ENCODE measurements at places on chromosomes 12 and 14. TPM values are rescaled to one million over a fixed set of nuclear protein-coding genes. Genes with fewer than 3 reads are reported as not detected.
A peak's percentile ranks its signal among the peaks of the same experiment; 100 is the strongest.

Gene DAD1
- total RNA-seq, result 169 TPM

Gene ATF7
- total RNA-seq, result 28.6 TPM

DNA sequence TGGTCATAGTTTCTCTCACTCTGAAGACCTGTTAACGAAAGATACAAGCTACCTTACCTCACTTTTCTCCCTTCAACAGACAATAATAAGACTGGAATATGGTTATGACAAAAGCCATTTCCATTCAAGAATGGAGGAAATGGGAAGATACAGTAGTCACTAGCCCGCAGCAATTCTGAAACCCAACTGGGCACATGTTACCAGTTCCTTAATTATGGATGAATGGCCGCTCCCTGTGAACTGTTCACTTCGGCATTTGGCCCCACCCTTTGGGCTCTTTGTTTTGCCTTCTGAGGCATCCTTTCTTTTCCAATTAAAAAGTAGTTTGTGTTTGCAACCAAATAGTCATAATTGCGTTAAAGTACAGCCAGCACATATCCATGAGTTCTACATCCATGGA is 19.0 kb downstream of the TRHDE start:
- no peak for DNase-seq

Gene GLIPR1L2
- 0.30 TPM for total RNA-seq

Gene CLEC1B
- total RNA-seq, result not detected

Gene OAS2
- total RNA-seq, result 294 TPM

GRCh38 chr14:65369560-65369959 is 43.0 kb upstream of the FUT8 start:
- no peak for DNase-seq

DNA sequence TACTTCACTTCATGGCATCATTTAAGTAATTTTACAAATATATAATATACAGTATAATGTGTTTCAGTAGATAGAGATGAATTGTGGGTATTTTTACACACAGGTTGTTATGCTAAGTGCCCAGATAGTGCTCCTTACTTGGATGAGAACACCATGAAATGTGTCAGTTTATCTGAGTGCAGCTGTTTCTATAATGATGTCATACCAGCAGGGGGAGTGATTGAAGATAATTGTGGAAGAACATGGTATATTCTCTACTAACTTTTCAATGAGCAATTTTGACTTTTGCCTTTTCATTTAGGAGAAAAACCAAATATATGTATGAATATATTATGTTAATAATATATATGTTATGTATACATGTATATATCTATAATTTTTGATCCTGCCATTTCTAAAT is 221.6 kb downstream of the LRRK2 start:
- DNase-seq, result no peak

Gene CAPZA3
- total RNA-seq, result not detected

Gene ZNF26
- 20.2 TPM for total RNA-seq

- no peak for DNase-seq
These were observed 890.9 kb downstream of the VRK1 start for GRCh38 chr14:97687944-97688630.

DNA sequence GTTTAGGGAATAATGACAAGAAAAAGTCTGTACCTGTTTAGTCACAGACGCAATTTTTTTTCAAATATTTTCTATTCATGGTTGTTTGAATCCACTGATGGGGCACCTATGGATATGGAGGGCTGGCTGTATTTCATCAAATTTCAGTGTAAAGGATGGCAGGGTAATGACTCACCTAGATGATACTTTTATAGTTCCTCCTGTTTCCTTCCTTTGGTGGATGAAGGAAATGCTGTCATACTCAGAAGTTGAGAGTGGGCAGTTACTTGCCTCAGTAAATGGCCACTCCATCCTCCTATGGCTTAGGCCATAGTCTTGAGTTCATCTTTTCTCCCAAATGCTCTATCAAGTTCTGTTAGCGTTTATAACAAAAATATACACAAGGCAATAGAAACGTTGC is 18.9 kb upstream of the C12orf71 start:
- no peak for DNase-seq

Gene BDKRB1
- total RNA-seq, result not detected

Gene GYS2
- not detected for total RNA-seq

Gene TMTC2
- total RNA-seq, result 2.5 TPM

Gene TEX52
- total RNA-seq, result 0.29 TPM

DNA sequence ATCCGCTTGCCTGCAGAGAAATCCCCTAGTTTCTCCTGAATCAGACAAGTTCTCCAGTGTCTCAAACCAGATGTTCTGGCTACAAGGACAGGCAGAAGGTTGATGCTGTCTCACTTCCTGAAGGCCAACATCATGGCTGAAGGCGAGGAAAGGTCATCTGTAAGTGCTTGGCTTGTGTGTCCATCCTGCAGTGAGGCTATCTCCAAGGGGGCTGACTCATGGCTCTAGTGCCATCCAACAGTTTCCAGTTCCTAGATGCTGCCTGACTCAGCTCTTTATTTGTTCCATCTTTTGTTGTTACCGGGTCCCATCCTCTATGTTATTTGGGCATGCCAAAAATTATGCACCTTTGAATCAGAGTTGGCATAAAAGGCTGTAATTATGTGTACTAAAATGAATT is 232.1 kb upstream of the TBX3 start:
- no peak for DNase-seq

- DNase-seq, result no peak
These were observed 1.1 kb downstream of the ANKS1B start for GRCh38 chr12:99983456-99984258.

Gene SMARCC2
- total RNA-seq, result 140 TPM

DNA sequence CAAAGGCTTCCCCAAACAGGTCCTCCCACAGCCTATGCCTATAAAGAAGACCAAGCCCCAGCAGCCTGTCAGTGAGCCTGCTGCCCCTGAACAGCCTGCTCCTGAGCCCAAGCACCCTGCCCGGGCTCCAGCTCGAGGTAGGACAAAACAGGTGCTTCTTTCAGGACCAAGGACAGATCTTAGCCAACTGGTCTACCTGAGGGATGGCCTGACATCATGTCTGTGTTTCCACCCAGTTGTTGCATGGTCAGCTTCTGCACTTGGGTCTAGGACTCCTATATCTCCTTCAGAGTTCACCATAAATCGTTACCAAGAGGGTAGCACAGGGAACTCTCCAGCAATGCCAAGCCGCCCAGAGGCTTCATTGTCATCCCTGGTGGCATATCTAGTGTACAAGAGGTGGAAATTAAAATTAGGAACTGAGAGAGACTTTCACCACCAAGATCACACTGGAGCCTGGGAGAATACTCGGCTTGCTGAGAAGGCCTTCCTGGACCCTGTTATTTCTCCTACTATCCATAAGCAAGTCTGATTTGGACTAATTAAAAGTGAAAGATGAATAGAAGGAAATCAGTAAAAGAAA is 38.2 kb upstream of the OAS1 start:
- DNase-seq, result peak; percentile 10

Gene TAC3
- total RNA-seq, result 0.25 TPM

Gene CLEC6A
- not detected for total RNA-seq

DNA sequence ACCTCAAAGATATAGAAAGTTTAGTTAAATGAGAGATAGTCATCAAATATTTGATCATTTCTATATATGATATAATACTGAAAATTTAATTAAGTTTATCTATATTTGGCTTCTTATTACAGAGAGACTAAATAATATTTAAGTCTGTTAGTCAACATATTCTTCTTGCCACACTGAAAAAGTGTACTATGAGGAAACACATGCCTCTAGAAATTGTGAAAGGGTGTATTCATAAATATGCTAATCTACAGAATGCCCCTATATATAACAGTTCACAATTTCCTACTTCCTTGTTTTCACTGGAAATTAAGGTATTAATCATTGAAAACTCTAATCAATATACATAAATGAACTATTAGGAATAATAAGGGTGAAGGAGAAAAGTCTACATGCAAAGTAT is 31.4 kb upstream of the ETV6 start:
- no peak for DNase-seq

GRCh38 chr12:99259040-99259934 is 388.3 kb upstream of the GARIN6 start:
- DNase-seq, result no peak

GRCh38 chr12:125220404-125221273 is 155.4 kb downstream of the AACS start:
- no peak for DNase-seq

- DNase-seq, result no peak
These were observed 208.6 kb upstream of the CDKN3 start for GRCh38 chr14:54188064-54188666.

Gene OR4Q2
- total RNA-seq, result not detected

Gene SIX1
- total RNA-seq, result not detected

DNA sequence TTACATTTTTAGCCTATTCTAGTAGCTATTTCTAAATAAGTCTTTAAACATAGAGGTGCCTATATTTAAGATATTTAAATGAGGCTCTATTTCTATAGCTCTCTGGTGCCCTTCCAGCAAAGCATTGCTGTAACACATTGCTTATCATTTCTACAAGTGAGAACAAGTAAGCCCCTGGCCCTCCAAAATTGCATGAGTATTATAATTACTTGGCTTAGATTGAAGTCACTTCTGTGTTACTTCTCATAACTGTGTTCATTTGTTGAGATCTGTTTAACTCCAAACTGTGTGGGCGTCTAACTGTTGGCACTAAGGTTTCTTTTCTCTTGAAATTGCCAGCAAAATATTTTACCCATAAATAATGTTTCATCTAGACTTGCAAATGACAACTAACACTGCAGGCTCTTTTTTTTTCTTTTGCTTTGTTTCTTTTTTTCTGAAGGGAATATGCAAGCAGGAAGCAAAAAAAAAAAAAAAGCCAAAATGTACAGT is 66.5 kb downstream of the DAD1 start:
- no peak for DNase-seq

Gene JPH4
- total RNA-seq, result not detected

GRCh38 chr12:3700861-3701260 is 52.0 kb downstream of the CRACR2A start:
- DNase-seq, result no peak

Gene SCNN1A
- total RNA-seq, result 0.54 TPM

- no peak for DNase-seq
These were observed 7.8 kb downstream of the P2RX4 start for GRCh38 chr12:121217761-121218160.

Gene CD69
- 71.6 TPM for total RNA-seq

DNA sequence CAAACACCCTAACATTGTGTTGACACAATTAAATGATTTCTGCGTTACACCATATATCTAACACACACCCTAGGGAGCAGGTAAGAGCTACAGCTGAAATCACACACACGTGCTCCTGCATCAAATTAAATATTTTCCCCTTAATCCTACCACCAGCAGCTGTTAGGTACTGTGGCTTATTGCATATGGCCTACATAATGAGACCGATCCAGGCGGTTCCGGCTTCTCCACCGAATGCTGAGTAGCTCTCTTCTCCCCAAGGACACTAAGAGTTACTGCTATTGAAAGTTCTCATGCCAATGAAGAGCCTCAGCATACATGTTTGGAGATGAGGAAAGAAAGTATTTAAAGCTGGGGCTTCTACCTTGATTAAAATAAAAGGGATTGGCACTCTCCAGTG is 472.2 kb upstream of the STXBP6 start:
- DNase-seq, result no peak

- DNase-seq, result no peak
These were observed 74.4 kb upstream of the TRHDE start for GRCh38 chr12:72197790-72198189.

DNA sequence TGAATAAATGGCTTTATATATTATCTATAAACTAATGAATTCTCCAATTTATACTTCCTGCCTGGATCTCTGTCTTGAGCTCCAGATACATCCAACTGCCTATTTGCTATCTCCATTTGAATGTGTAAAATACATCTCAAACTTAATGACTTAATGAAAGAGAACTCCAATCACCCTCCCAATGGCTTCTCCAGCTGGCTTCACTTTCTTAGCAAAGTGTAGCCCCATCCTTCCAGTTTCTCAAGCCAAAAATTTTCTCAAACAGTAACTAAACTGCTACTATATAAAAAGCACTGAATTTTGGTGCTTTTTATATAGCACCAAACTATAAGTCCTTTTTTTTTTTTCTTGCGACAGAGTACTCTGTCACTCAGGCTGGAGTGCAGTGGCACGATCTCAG is 2.6 kb downstream of the CRY1 start:
- no peak for DNase-seq

Gene UNC79
- not detected for total RNA-seq

DNA sequence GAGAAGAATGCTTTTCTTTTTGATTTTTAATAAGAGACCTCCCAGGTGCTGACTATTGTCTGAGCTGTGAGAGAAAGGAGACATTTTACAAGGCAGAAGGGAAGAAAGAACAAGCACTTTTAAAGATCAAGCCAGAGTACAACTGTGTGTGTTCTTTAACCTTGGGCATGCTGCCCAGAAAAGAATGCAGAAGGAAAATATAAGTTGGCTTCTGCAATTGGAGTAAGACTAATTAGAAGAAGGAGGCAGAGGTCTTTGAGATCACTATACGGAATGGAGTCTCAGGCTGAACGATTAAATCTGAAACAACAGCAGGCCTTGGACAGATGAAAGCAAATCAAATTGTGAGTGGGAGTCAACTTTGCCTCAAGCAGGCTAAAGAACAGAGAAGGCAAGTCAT is 230.5 kb downstream of the ATP23 start:
- DNase-seq, result no peak

- DNase-seq, result no peak
These were observed 42.5 kb upstream of the CATSPERB start for GRCh38 chr14:91774140-91775096.

Gene MGST1
- total RNA-seq, result not detected

Gene IGF1
- total RNA-seq, result 0.19 TPM

DNA sequence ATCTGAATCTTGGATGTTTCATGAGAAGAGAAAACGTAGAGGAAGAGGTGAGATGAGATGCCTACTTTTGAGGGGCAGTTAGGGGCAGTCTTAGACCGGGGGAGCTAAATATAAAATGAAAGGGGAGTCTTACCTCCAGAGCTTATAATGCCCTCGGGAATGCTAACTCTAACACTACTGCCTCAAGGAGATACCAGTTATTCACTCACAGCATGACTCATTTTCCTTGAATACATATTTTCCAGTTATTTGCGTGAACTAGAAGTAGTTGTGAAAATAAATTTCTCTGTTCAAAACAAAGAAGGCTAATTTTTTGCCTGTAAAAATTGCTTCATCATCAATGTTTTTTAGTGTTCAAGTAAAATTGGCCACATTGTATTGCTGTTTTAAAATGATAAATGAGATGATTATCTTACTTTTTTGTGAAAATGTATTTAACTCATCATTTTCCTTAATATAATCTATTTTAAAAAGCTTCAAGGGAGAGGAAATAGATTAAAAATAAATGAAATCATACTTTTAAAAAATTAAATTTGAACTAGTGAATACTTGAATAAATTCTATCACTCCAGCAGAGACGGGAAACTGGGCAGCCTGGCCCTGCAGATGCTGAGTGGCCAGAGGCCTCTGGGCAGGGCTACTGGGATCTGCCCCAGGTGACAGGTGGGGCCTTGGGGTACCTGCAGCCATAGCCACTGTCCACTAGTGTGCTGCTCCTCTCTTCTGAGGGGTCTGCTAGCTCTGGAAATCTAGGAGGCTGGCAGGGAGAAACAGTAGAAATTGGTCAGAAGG is 339.3 kb downstream of the EGLN3 start:
- no peak for DNase-seq

Gene CCDC184
- 0.22 TPM for total RNA-seq

- no peak for DNase-seq
These were observed 19.1 kb upstream of the COL2A1 start for GRCh38 chr12:48023386-48023785.

- no peak for DNase-seq
These were observed 18.3 kb upstream of the OXA1L start for GRCh38 chr14:22748206-22748605.

Measured in activated CD4-positive, alpha-beta T cell treated with anti-CD3 and anti-CD28 coated beads, Interleukin-2, amount 10 ng/mL, durations not matched to agents 7 days and 5 days (primary cell).